ENCODE measurements at places on chromosomes 3 and 15. TPM values are rescaled to one million over a fixed set of nuclear protein-coding genes. Genes with fewer than 3 reads are reported as not detected.

Gene GHRL
- total RNA-seq, result not detected

Gene KIF23
- total RNA-seq, result 1.7 TPM

Gene LTK
- 1.3 TPM for total RNA-seq

Gene DUOXA2
- total RNA-seq, result not detected

Gene MYH15
- total RNA-seq, result not detected

Gene GOLGA6L7
- not detected for total RNA-seq

Gene SAMD7
- not detected for total RNA-seq

Gene MORC1
- not detected for total RNA-seq

Gene IQCF5
- total RNA-seq, result not detected

Gene BCHE
- 36.3 TPM for total RNA-seq

Gene SOX2
- not detected for total RNA-seq

Gene HHLA2
- not detected for total RNA-seq

Gene KLHL25
- total RNA-seq, result 18.7 TPM

Gene EFCC1
- total RNA-seq, result 1.2 TPM

Gene ZBED2
- 0.56 TPM for total RNA-seq

Gene C15orf62
- not detected for total RNA-seq

Gene GPX1
- total RNA-seq, result 730 TPM

Gene DYNC1LI1
- total RNA-seq, result 26.1 TPM

Gene ADIPOQ
- total RNA-seq, result 1,532 TPM

Gene TM4SF1
- 1,679 TPM for total RNA-seq

Gene IGSF10
- total RNA-seq, result 7.0 TPM

Gene PRR20G
- total RNA-seq, result not detected

Gene OR4F15
- total RNA-seq, result not detected

Gene BCL2A1
- total RNA-seq, result 20.4 TPM

Gene SLC24A5
- total RNA-seq, result not detected

Gene PLSCR2
- total RNA-seq, result not detected

Gene MED12L
- 0.36 TPM for total RNA-seq

Gene C3orf49
- total RNA-seq, result not detected

Gene PCSK6
- 20.5 TPM for total RNA-seq

Gene BSN
- total RNA-seq, result 0.25 TPM

Gene TGM5
- not detected for total RNA-seq

Gene GOLGA6D
- 0.36 TPM for total RNA-seq

Gene WWTR1
- 78.5 TPM for total RNA-seq

Gene GP9
- not detected for total RNA-seq

Gene FOXL2NB
- not detected for total RNA-seq

Gene TPRA1
- total RNA-seq, result 31.4 TPM

Gene CD200
- 59.1 TPM for total RNA-seq

Gene CCPG1
- total RNA-seq, result 75.2 TPM

Gene PPIB
- 244 TPM for total RNA-seq

Gene NCKIPSD
- total RNA-seq, result 39.4 TPM
